ENCODE measurements at places on chromosomes 12 and 14.

DNA sequence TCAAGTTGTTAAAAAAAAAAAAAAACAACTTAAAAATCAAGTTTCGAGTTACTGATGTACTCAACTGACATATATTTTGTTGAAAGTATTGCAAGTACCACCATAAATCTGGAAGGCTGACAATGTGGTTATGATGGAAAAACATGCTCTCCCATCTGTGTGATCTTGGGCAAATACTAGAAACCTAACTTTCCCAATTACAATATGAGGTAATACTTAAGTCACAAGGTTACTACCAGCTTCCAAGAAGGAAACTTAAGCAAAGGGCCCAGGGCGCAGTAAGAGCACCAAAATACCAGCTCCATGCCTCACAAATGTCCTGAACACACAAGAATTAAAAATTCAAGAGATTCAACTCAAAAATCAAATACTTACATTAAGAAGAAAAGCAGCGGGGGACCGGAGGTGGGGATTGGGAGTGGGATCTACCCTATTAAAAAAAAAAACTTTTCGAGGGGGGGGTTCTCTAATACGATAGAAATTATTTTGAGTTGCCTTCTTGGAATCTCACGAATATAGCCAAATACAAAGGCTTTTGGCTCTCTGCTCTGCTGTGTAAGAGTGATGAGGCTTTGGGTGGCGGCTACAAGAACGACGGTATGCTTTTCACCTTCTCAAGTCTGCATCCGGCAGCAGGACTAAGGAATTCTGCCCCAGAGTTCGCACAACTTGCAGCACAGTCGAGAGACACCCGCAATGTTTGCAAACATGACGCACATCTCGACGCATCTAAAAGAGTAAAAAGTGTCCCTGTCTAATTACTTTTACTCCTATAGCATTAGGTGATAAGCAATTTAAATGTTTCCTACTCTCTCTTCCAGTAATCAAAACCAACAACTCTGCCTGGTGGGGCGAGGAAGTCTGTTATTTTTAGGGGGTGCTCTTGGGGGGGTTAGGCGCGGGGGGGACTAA is 1.1 kb downstream of the SAV1 start:
- DNase-seq = no peak

DNA sequence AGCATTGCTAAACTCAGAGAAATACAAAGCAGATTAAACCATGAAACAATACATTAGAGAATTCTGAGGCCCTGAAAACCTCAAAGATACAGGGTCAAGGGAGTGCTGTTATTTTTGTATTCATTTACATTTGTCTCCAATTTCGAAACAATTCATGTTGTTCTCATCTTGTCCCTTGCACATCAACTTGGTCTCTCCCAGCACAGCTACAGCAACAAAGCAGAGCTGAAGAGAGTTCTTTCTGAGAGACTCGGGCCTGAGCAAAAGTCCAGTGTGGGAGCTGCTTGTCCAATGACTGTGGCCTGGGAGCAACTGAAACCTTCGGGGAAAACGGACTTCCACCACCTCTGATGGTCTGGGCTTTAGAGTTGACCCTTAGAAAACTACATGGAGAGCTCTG is 79.4 kb upstream of the CDKN3 start:
- DNase-seq = no peak

DNA sequence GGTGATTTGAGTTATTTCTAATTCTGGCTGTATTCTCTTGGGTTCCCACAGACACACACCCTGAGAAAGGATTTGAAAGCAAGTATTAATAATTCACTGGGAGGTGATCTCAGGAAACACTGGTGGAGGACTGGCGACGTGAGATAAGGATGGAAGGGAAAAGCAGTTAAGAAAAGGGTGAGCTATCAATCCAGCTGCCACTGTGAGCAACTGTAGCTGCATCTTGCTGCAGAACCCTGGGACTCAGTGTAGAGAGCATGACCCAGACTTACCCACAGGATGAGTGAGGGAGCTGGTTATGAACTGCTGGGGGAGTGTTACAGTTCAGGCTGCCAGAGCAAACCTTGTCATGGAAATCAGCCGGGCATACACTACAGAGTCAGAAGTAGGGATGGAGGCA is 71.9 kb downstream of the RESF1 start:
- DNase-seq = no peak

DNA sequence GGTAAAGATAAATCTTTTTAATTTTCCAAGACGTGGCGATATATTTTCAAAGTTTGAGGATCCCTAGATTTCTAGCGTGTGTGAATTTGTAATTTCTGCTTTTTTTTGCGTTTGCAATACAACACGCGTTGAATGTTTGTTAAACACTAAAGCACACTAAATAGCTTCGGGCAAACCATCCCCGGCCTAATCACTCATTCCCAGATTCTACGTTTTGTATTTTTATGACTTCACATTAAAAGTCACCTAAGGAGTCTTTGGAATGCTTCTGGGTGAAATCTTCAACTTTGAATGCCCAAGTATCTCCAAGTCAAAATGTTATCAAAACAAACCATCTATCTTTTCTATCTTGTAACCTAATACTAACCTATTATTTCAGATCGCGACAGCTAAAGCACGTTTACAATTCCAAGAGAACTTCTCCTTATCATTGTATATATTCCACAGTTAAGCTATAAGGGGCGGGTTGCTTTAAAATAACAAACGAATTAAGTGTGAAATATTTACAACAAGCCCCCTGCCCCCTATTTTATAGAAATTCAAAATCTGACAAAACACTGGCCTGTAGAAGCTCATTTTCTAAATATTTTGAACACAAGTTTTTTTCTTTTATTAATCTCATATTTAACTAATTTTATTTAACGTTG is 1.1 kb downstream of the ALX1 start:
- no peak for DNase-seq

DNA sequence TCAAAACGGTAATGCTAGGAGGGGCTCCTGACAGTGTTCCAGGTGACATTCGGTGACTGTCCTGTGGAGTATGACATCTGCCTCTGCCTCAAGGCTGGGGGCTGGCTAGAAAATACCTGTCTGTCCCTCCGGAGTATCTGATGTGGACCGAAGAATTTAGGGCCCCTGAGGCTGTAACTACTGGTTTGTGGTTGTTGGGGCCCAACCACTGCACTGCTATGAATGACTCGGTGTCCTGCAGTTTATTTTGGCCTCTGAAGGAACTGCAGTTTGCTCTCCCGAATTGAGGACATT is 198.9 kb upstream of the CAND1 start:
- no peak for DNase-seq

GRCh38 chr12:94831081-94831751 is 172.3 kb downstream of the NDUFA12 start:
- no peak for DNase-seq
